ENCODE measurements at places on chromosomes 13 and 19. TPM values are rescaled to one million over a fixed set of nuclear protein-coding genes. Genes with fewer than 3 reads are reported as not detected.

DNA sequence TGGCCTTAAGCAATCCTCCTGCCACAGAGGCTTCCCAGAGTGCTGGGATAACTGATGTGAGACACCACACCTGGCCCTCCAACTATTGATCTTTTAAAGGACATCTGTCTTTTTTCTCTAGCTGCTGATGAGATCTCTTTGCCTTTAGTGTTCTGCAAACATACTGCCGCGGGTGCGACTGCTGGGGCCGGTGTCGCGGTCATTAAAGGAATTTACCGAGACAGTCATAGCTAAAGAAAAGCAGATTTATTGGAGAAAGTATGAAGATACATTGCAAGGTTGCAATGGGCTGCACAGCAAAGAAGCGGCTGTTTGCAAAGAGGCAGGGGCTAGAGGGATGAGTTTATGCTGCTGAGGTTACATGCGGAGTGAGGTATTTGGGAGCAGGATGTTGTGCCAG, 31.2 kb upstream of the LRRC4B start:
- no peak for DNase-seq

GRCh38 chr13:30569901-30570576, 47.7 kb upstream of the USPL1 start:
- DNase-seq = peak; percentile 40

- DNase-seq = no peak
Observed at GRCh38 chr19:41868120-41868988, 8.3 kb downstream of the RPS19 start.

- no peak for DNase-seq
Observed at GRCh38 chr19:1313695-1314613, 28.3 kb downstream of the EFNA2 start.

CEACAM20 gene
- polyA plus RNA-seq = not detected

Data from H1 (cell line).